Large intestine (tissue), 12 donors: ENCODE measurements at places on chromosomes 5 and 9.

DNA sequence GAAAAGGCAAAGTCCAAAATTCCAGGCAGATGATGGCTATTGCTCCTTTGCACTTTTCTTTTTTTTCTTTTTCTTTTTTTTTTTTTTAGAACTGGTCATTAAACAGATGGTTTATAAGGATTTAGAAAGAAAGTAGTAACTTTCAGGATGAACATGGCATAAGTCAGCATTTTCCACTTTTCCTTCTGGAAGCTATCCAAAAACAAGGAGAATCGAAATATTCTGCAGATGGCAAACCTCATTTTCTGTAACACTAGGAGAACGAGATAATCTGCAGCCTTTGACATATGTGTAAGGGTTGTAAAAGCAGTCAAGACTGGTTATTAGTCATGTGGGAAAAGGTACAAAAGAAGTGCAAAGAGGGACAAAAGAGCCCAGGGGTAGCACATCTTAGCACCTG lies 69.1 kb upstream of the PUM3 start:
- no peak for DNase-seq

- DNase-seq = no peak
Observed at GRCh38 chr5:139068060-139068459, 130.1 kb downstream of the SIL1 start.

- DNase-seq = no peak
Observed at GRCh38 chr9:7816021-7816420, 16.4 kb upstream of the DMAC1 start.

DNA sequence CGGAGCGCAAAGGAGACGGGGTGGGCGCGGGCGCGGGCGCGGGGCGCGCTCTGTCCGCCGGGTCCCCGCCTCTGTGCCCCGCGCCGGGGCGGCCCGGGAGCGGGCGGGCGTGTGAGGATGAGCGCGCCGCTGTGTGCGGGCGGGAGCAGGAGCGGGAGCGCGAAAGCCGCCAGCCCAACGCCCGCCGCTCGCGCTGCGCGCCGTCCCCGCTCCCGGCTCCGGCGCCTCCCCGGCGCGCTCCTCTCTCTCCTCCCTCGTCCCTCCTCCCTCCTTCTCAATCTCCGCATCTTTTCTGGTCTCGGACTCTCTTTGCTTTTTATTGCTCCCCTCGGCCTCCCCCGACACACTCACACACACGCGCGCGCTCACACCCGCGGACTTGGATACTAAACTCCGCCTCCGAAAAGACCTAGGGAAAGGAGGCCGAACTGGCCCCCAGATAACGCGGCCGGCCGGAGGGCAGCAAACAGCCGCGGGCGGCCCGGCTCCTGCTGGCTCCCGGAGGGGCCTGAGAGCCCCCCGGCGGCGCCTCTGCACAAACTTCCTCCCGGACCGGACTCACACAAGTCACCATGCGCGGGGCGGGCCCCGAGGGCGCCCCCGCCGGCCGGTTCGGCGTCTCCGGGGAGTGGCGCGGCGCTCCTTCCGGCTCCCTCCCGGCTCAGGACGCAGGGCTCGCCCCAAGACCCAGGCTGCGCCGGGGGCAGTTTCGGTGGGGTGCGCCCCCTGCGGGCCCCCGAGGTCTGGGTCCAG lies at the start of gene FIBCD1:
Gene FIBCD1, minus strand, starts transcription at position 596 of the 753 bp plus-strand sequence. CDS start 640 bp downstream, outside the sequence.
- no peak for DNase-seq

DNA sequence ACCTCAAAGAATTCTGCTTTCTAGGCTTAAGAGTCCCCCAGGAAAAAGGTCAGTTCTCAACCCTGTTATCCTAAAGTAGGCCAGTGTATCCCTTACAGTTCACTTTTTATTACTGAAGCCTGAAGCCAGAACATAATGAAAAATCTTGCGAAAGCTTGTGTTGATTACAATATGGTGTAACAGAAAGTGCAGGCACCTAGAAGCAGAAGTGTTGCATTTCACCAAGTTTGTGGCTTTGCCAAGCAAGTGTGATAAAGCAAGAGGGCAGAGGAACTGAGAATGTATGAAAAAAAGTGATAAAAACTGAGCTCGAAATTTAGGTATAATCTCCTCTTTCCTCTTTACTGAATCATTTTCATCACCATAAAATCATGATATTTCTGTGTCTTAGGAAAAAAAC lies 26.2 kb downstream of the AGTPBP1 start:
- no peak for DNase-seq

GRCh38 chr5:2903451-2904395 lies 152.2 kb upstream of the IRX2 start:
- DNase-seq = no peak
